ENCODE measurements at places on chromosomes 13 and 19.
A peak's percentile ranks its signal among the peaks of the same experiment; 100 is the strongest.

- DNase-seq = no peak
These were observed 105.0 kb downstream of the SLC7A1 start for GRCh38 chr13:29490561-29490885.

DNA sequence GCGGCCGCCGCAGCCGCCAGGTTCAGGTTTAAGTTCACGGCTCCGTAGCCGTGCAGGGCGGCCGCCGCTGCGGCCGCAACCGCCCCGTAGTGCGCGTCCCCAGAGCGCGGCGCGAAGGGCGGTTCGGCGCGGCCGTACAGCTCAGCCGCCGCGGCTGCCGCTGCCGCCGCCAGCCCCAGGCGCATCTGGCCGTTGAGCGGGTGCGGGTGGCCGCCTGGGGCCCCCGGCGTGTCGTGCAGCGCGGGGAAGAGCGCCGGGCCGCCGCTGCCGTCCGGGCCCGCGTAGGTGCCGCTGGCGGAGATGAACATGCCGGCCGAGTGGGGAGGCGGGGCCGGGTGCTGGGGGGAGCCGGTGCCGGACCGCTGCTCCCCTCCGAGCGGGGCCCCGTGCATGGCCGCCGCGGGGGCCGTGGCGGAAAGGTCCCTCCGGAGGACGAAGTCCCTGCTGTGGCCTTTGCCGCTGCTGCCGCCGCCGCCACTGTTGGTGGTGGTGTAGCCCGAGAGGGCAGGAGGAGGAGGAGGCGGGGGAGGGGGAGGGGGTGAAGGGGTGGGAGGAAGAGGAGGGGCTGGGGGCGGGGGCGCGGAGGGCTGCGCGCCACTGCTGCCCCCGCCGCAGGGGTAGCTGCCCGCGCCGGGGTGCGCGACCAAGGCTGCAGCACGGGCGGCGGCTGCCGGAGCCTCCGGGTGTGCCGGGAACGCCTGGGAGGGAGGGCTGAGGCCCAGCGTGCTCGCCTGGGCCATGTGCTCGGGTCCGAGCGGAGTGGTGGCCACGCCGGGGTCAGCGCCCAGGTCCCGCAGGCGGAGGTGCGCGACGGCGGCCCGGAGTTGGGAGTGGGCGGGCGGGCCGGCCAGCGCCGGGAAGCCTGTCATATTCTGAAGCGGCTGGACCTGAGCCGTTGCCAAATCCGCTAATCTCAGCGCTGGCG, 654 bp downstream of the ZIC5 start:
- DNase-seq = no peak

DNA sequence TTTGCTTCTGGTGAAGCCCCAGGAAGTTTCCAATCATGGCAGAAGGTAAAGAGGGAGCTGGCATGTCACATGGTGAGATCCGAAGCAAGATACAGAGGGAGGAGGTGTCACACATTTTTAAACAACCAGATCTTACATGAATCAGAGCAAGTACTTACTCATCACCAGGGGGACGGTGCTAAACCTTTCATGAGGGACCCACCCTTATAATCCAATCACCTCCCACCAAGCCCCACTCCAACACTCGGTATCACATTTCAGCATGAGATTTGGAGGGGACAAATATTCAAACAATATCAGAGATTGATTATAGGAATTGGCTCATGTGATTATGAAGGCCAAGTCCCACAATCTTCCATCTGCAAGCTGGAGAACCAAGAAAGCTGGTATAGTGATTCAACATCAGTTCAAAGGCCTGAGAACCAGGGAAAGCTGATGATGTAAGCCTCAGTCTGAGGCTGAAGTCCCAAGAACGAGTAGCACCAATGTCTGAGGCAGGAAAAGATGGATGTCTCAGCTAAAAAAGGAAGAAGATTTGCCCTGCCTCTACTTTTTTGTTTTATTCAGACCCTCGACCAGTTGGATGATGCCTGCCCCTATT, 58.6 kb upstream of the WDFY2 start:
- no peak for DNase-seq

GRCh38 chr19:3868770-3869456, at the start of gene ZFR2:
Gene ZFR2, minus strand, starts transcription at chr19:3869038. Its CDS starts 21 bp downstream, at chr19:3869017.
- no peak for DNase-seq

DNA sequence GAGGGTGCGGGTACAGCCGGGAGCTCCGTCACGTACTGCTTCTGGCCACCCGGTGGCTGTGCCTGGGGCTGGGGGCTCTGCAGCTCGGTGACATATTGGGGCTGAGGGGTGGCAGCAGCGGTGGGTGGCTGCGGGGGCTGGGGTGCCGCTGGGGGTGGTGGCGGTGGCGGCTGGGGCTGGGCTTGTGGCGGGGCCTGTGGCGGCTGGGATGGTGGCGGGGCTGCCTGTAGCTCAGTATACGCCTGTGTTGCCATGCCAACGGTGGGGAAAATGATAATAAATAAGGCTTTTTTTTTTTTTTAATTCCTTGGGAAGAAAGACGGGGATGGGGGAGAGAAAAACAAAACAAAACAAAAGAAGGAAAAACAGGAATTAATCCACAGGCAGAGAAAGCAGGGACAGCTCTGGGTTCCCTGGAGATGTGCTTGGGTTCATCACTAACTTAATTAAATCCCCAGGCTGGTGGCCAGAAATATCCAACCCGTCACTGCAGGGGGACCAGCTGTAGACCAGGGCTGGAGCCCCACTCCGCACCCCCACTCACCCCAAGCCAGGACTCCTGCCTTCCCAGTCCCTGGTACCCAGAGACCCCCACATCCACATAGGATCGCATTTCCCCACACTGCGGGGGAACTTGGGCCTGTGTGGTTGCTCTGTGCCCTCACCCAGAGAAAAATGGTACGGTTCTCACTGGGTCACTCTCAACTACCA, 12.4 kb downstream of the RFX1 start:
- DNase-seq = no peak

- DNase-seq = no peak
These were observed 136.2 kb upstream of the RNF113B start for GRCh38 chr13:98313023-98313921.

DNA sequence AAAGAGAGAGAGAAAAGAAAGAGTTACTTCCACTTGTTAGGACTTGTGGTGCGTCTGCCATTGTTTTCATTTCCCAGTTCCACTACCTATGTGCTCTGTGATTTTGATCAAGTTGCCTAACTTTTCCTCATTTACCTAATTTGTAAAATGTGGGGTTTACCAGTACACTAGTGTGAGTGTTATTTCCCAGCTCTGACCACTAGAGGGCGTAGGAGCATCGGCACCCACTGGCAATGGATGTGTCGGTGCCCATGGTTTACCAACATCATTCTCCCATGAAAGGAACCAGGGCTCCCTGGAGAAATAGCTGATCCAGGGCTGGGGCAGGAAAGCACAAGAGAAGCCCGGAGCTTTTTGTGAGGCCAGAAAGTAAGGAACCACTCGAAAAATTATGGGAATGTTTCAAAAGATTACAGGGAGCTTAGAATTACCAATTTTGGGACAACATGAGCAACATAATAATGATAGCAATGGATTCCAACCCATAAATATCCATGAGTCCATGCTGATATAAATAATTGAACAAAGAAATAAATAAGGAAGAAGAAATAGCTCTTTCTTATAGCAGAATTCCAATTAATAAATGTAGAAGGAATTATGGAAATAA, 15.1 kb upstream of the CEACAM4 start:
- DNase-seq = peak; percentile 68

- no peak for DNase-seq
These were observed 161.0 kb downstream of the SLITRK6 start for GRCh38 chr13:85638265-85638664.

GRCh38 chr13:34587576-34587975, 354.5 kb upstream of the NBEA start:
- peak; percentile 1 for DNase-seq

DNA sequence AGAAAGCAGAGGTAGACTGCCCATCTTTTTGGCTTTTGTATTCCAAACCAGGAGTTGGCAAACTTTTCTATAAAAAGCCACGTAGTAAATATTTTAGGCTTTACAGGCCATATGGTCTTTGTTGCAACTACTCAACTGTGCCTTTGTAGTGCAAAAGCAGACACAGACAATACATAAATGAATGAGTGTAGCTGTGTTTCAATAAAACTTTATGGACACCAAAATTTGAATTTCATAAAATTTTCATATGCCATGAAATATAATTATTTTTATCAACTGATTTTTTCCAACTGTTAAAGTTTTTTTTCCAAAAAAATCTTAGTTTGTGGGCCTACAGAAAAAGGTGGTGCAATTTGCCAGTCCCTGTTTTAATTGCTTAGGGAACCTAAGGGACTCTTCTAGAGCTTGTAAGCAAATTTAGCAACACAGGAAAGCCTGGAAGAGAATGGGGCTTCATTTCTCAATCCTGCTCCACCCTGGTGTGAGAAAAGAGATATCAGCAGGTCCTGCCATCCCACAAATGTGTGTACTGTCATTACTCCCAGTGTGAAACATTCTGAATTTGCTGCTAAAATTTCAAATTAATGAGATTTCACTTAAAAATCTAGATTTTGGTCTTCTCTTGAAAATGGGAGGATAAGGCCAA, 194.2 kb downstream of the RGCC start:
- DNase-seq = no peak

DNA sequence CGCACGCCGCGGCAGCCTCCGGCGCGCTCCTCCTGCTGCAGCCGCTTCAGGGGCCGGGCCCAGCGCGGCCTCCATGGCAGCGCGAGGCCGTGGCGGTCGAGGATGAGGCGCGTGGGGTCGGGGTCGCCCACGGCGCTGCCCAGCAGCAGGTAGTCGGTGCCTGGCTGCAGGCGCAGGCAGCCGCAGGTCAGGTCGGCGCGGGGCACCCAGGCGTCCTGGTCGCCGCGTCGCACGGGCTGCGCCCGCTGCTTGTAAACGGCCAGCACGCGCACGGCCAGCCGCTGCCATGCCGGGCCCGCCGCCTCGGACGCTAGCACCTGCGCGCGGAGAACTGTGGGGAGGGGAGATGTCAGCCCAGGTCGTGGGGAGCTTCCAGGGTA, 11.1 kb downstream of the NTN5 start:
- DNase-seq = no peak

DNA sequence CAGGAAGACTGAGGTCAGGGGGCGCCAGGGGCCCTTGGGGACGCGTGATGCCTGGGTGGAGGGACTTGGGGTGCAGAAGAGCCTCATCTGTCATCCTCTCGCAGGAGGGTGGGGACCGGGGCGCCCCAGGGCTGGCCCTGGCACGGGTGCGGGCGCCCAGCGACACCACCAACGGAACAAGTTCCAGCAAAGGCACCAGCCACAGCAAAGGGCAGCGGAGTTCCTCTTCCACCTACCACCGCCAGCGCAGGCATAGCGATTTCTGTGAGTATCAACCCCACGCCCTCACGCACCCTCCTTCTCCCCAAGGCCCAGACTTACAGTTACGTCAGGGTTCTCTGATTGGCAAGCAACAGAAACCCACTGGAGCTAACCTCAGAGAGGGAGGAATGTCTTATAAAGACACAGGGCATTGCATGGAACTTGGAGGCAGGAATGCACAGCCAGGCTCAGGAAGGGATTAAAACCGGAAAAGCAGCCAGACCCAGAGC, 29.4 kb downstream of the MARK4 start:
- DNase-seq = no peak

DNA sequence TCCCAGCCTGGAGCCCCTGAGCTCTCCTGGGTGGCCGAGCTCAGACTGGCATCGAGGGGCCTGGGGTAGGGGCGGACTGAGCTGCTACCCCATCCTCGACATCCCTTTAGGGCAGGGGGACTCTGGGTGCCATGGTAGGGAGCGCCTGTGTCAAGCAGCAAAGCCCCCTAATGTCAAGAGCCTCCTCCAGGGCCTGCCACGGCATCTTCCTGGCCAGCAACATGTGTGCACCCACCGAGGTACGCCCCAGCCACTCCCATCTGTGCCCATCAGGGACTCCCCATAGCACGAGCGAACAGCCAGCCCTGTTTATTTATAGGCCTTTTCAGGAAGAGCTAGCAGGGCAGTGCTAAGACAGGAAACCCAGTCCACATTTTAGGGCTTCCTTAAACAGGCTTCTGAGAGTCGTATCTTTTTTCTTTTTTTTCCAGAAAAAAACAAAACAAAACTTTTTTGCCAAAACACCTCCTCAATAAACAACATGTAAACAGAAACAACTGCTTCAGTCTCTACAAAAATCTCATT, 14.3 kb downstream of the LRP3 start:
- no peak for DNase-seq

DNA sequence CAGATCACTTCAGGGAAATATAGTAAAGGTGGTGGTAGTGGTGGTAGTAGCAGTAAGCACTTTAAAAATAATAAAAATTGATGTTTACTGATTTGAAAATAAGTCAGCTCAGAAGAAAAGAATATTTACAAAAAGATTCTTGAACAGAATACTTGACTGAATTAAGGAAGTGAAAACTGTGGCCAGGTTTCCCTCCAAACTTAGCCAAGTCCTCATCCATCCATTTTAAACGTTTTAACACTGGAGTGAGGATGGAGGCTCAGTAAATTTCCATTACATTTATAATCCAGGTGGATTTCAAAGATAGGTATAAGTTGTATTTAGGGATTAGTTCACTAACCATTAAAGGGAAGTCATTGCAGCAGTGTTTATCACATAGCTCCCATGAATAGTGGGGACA, 221.5 kb downstream of the RGCC start:
- no peak for DNase-seq

DNA sequence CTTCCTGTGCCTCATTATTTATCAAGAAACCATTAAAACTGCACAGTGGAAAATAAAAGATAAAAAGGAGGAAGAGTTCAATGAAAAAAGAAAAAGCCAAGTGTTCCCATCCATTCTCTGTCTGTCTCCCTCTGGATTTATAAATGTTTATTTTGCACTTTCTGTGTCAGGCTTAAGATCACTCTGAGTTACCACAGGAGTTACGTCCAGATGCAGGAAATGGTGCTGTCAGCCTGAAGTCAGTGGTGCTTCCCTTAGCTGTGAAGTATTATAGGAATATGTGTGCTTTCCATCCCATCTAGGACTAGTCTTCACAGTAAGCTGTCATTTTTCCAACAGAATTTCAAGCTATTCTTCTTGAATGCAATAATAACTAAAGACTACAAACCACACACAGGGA, 420.2 kb downstream of the KCTD12 start:
- no peak for DNase-seq

DNA sequence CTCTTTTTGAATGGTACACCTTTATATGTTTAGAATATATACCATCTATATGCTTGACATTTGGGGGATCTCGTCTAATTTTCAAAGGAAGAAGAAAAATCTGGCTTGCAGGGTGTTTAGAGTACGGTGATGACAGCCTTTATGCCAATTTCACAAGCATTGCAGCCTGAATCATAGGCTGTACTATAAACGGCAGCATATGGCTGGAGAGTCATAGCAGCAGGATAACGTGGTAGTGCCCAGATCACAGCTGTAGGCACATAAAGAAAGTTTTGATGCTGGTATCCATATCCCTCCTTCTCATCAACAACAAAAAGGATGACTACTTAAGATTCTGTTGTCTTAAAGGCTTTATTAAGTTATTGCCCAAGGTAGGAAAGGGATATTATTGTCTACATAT, 253.0 kb downstream of the PCDH9 start:
- no peak for DNase-seq

- DNase-seq = no peak
These were observed 234.6 kb upstream of the RFC3 start for GRCh38 chr13:33583398-33583797.

DNA sequence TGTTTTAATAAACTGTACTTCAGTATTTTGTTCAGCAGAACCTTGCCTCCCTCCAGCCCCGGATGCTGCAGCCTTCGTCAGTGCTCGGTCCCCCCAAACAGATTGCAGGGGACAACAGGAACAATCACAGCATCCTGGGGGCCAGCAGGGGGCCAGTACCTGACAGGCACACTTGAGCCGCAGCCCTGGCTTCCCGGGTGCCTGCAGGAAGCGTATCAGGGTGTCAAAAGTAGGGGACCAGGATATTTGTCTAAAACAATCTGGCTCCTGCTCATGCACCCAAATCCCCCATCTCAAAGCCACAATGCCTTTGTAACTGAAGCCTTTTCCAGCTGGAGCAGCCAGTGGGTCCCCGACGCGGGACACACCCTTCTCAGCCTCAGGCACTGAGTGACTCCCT, 167.5 kb upstream of the TSHZ3 start:
- no peak for DNase-seq

- DNase-seq = no peak
These were observed 759.7 kb downstream of the OLFM4 start for GRCh38 chr13:53788286-53788685.

All from GM12865 (cell line).